ENCODE measurements at places on chromosomes 2 and 18.

DNA sequence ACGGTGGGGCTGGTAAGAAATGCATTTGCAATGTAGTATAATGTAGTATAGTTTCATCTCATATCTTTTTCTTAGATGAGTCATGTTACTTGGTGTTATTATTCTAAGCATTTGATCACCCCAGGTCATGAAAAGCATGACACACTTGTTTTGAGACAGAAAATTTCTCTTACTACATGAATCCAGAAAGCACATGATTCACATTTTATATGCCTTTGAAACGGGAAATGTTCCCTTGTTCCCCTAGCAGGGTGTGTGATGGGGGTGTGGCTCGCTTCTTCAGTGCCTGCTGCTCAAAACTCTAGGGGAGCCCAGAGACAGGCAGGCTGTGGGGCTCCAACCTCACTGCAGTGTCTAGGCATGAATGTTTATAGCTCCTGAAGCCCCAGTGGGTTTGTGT lies 116.0 kb upstream of the RAB27B start:
- no peak for DNase-seq

- no peak for DNase-seq
Observed at GRCh38 chr2:151048331-151049054, 213.2 kb downstream of the RBM43 start.

DNA sequence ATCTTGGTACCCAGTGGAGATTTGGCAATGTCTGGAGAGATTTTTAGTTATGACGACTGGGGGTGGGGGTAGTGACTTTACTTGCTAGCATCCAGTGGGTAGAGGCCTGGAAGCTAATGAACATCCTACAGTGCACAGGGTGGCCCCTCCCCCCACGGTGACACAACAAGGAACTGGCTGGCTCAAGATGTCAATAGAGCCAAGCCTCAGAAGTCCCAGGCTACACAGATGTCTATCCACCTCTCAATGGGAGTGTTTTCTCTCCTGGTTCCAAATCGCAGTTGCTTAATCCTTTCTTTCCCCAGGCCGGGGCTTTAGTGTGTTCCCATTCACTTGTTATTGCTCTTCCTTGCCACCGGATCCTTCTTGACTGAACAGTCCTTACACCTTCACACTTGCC lies 9.3 kb upstream of the CCBE1 start:
- no peak for DNase-seq

DNA sequence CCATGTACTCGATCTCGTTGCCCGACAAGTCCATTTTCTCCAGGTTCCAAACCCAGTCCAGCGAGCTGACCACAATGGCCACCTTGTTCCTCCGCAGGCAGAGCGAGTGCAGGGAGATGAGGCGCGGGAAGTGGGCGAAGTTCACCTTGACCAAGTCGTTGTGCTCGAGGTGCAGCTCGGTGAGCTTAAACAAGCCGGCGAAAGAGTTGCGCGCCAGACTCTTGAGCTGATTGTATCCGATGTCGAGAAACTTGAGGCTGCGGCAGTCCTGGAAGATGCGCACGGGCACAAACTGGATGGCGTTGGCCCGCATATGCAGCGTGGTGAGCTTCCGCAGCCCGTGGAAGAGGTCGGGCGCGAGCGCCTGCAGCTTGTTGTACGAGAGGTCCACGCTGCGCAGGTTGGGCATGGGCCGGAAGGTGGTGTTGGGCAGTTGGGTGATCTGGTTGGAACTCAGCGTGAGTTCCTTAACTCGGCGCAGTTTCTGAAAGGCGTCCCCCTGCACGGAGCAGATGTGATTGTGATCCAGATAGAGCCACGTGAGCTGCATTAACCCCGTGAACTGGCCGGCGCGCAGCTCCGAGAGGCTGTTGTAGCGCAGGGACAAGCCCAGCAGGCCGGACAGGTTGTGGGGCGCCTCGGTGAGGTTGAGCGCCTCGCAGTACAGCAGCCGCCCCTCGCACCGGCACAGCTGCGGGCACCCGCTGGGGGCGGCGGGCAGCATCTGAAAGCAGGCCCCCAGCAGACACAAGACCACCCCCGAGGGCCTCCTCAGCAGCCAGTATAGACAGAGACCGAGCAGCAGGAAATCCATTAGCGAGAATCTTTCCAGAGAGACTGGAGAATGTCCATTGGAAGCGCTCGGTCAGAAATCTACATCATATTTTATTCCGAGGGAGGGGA lies 1.3 kb downstream of the LRRTM1 start:
- no peak for DNase-seq

GRCh38 chr2:152613235-152613634 lies 104.0 kb downstream of the PRPF40A start:
- DNase-seq: no peak

- no peak for DNase-seq
Observed at GRCh38 chr2:176068419-176068832, 15.3 kb downstream of the EVX2 start.

GRCh38 chr2:221981912-221982470 lies 316.8 kb downstream of the PAX3 start:
- no peak for DNase-seq

DNA sequence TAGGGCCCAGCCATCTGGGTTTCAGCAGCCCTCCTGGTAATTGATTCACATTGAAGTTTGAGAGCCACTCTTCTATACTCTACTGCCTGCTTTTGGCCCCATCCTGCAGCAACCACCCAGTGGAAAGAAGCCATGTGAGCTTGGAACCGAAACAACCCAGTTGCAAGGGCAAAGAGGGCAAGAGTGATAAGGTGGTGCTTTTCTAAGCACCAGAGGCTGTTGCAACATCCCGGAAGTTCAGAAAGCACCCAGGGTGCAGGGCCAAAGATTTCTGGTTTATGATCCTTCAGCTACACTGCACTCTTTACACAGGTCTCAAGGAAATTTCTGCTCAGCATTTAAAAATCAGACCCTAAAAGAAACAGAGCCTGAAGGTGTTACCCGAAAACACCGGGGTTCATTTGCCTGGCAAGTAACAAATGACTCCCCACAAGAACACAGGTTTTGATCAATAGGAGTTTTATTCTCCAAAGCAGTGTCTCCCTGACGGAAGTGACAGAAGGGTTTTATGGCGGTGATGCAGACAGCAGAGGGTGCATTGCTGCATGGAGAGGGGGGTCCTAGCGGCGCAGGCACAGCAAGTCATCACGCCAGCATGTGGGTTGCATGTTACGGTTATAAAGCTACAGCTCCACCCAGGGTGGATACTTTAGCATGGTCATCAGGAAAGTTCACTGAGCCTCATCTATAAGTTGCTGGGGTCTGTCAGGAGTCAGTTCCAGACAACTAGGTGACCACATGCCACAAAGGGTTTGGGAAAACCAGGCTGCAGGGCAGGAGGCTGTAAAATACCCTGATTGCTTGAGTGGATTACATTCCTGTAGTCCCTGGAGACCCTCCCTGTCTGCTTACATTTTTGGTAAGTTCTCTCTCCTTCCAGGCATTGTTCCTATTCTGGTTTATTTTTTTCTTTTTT lies 28.8 kb upstream of the TMEM37 start:
- DNase-seq: no peak

DNA sequence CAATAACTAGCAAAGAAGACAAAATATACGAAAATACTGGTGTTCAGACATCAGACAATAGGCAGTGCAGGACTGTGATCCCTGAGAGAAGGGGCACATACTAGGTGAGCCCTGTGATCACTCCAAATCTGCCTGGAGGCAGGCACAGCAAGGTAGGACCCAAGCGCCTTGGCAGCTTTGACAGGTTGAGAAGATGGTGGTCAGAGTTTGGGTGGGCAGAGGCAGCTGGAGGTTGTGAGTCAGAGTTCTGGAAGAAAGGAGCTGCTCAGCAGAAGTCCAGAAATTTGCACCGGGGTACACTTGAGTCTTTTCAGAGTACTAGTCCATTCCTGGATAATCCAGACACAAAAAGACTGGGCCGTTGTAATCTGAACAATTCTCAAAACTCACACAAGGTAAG lies 14.0 kb downstream of the KIF1A start:
- DNase-seq: no peak

GRCh38 chr2:43101751-43102150 lies 124.7 kb downstream of the ZFP36L2 start:
- DNase-seq: no peak

- DNase-seq: no peak
Observed at GRCh38 chr2:105470979-105471378, 72.1 kb upstream of the FHL2 start.

DNA sequence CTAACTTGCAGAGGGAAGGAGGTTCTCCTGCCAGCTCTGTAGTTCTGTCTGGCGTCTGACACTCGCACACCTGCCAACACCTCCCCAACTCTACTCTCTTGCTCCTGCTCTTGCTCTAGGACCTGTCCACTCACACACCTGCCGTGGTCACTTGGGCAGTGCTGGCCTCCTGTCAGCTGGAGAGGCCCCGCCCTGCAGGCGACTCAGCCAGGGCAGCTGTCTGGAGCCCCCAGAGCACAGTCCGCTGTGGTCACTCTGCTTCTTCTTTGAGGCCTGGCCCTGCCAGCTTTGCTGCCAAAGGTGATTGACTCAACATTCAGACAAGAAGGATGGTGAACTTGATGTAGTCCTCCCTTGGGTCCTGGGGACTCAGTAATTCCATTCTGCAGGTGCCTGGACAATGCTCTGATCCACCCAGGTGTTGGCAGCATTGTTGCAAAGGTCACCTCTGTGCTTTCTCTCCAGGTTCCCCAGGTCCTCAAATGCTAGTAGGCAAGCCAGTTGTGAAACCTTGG lies 18.7 kb downstream of the TPO start:
- DNase-seq: no peak

DNA sequence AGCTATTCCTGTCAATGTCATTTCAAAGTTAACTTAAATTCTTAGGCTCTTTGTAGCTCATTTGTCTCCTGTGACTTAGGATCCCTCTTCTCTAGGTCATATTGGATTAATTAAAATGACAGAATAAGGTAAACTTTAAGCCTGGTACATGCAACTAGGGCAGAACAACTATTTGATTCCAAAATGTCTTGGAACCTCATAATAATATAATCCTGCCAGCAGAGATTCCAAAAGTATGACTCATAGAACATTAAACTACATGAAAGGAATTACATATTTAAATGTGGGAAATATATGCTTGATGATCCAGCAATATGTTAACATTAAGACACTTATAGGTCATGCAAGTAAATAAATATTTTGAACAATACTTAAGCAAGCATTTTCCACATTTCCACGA lies 63.3 kb downstream of the COL3A1 start:
- DNase-seq: no peak

GRCh38 chr2:41871080-41871479 lies 176.7 kb upstream of the PKDCC start:
- no peak for DNase-seq

DNA sequence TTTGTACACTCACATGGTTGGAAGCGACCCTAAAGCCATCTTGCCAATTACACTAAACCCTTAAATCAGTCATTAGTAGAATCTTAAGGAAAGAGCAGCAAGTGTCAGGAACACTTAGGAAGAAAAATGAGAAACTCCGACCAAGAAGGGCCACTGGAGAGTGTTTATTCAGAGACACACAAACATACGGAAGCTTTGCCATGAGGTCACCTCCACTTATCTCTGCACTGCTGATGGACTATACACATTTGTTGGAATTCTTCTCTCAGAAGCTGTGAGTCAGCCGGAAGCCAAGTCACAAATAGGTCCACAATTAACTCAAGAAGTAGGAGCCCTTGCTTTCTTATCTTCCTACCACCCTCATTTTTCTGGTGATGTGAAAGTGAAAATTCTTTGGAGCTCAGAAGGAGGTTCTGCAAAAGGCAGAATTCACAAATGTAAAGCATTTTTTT lies 21.6 kb downstream of the BMP10 start:
- no peak for DNase-seq

- no peak for DNase-seq
Observed at GRCh38 chr2:150088538-150088937, 398.9 kb downstream of the RND3 start.

DNA sequence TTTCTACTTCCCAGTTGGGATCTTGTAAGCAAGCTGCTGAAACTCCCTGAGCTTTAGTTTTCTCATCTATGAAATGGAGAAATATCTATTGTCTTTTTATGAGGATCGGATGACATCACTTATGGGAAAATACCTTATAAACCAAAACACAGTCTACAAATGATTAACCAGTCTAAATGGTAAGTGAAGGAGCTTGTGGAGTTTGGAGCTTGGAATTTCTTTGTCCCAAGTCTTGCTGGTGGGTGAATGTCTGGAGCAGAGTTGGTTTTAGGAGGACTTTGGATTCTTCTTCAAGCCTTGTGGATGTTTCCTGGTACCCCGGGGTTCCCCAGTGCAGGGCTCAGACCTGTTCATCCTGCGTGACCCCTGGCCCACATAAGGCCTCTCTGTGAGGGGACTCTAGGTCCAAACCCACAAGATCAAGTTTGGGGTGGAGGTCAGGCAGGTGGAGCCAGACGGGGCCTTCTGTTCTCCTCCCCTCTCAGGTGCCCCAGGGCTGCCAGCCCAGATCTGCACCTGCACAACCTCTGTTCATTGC lies 43.2 kb downstream of the FOSL2 start:
- DNase-seq: no peak

GRCh38 chr2:235776531-235776930 lies 282.7 kb downstream of the AGAP1 start:
- no peak for DNase-seq

DNA sequence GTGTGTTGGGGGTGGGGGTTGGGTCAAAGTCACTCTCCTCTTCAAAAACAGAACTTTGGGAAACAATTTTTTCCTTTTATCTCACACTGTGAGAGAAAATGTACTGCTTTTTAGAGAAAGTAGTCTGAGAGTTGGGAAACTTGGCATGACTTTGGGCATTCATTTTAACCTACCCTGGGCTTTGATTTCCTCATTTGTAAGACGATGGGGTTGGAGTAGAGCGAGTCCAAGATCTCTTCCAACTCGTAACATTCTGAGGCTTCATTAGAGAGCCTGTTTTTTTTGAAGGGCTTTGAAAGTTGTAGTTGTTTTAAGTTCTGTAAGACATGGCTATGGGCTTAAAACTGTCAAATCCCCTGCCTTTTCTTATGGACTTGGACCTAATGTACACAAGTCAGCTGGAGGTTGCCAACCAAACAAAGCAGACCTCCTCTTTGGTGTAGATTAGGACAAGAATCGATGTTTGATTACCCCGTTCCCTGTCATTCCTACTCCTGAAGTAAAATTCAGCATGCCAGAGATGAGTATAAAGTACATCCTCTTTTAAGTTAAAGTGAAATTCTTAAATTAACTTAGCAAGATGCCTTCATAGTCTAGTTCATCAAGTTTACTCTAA lies 8.4 kb downstream of the PHLPP1 start:
- no peak for DNase-seq

DNA sequence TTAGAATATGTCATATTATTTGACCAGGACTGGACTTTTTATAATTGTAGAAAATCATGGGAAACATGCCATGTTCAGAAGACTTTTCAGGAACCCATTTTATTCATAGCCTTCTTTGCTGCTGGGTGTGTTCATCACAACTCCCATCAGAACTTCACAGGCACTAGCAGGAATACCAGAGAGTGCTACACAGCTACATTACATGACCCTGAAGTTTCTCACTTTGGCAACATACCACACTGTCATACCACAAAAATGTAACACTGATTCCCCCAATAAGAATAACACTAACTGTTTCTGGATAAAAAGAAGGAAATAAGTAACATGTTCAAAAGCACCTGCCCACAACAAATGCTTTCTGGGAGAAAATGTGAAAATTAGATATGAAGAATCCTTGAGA lies 405.4 kb downstream of the CDH2 start:
- no peak for DNase-seq
